Eye (tissue), 1 donor: ENCODE measurements at places on chromosomes 1 and 21.

GRCh38 chr1:111221633-111222291 lies 5.8 kb upstream of the CHI3L2 start:
- no peak for DNase-seq

DNA sequence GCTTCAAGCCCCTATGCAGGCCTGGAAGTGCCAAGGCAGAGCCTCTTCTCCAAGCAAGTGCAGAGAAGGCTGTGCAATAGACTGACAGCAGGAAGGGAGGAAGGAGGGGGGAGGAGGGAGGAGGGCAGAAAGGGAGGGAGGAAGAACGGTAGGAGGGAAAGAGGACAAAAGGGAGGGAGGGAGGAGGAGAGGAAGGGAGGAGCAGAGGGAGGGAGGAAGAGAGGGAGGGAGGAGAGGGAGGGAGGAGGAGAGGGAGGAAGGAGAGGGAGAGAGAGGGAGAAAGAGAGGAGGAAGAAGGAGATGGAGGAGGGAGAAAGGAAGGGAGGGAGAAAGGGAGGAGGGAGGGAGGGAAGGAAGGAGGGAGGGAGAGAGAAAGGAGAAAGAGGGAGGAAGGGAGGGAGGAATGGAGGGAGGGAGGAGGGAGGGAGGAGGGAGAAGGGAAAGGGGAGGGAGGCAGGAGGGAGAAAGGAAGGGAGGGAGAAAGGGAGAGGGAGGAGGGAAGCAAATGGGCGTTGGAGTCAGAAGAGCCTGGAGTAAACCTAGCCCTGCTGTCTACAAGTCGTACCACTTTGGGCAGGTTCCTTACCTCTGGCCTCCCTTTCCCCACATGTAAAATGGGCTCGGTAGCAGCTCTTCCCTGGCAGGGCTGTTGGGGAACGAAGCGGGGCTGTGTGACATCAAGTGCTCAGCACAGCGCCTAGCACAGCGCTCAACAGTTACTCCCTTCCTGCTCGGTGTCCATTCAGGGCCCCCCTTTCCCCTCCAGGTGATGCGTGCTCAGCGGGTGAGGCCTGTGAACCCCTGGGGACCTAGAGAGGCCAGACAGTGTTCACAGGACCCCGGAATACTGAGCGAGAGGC lies 244.6 kb downstream of the NPHP4 start:
- DNase-seq = no peak

GRCh38 chr1:25774921-25775771 lies 24.8 kb upstream of the SELENON start:
- peak; percentile 58 for DNase-seq

DNA sequence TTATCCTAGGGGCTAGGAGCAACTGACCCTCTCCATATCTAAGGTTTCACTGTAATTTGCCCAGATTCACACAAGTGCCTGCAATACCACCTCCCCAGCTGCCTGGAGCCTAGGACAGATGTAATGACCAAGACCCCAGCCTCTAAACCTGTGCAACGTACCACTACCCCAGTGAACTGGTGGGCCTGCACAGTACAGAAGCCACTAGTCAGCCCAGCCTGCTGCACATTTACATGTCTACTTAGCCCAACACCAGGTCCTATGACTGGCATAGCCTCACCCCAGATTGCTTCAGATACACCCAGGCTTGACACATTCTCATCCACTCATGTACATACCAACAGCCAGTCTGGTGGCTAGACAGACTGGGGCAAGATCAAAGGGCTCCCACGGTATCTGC lies 1336.6 kb downstream of the BRINP3 start:
- DNase-seq = no peak

DNA sequence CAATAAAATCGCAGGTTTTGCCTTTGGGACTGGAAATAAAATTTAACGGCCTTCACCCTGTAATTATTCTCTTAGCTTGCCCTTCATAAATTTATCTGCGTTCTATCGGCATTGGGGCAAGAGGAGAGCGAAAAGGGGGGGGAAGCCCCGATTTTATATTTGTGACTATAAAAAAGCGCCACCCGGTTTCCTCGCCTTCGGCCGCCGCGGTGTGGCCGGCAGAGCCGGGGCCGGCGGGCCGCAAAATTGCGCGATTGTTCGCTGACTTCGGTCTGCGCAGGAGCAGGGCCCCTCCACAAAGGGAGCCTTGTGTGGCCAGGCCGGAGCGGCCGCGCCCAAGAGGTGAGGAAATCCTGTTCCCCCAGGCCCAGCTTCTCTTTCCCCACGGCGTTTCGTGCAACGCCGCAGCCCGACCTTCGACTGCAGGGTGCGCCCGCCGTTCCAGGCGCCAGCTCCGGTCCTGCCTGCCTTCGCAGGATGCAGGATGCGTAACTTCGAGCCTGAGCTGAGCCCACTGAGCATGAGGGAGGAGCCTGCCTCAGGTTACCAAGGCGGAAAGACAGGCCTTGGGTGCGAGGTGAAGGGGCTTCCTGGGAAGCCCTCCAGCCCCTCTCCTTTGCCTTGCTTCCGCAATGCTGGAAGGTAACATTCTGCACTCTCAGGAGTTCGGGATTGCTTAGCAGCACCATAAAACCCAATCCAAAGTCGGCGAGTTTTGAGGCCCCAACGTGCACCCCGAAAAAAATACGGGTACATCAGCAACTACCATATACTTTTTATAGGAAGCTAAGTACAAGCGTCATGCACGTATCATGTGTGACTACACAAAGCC lies 4.9 kb upstream of the TBX15 start:
- DNase-seq = peak; percentile 77

DNA sequence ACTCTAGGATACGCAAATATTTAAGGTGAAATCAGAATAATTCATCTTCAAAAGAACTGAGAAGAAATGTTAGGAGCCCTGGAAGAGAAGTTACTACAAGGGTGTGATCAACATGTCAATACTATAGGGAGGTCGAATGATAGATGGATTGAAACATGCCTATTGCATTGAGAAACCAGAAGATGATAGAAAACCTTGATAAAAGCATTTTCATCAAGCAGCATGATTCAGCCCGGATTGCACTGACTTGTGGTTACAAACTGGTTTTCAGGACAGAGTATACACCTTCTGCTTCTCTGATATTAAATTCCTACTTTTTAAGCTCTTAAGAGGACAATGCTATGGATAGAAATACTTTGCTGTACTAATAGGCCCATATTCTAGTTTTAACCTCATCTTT lies 164.2 kb downstream of the FMN2 start:
- DNase-seq = no peak

- no peak for DNase-seq
Measured at GRCh38 chr1:24155011-24155782, 12.3 kb upstream of the IL22RA1 start.

GRCh38 chr1:18597160-18598042 lies 33.2 kb upstream of the PAX7 start:
- peak; percentile 81 for DNase-seq

DNA sequence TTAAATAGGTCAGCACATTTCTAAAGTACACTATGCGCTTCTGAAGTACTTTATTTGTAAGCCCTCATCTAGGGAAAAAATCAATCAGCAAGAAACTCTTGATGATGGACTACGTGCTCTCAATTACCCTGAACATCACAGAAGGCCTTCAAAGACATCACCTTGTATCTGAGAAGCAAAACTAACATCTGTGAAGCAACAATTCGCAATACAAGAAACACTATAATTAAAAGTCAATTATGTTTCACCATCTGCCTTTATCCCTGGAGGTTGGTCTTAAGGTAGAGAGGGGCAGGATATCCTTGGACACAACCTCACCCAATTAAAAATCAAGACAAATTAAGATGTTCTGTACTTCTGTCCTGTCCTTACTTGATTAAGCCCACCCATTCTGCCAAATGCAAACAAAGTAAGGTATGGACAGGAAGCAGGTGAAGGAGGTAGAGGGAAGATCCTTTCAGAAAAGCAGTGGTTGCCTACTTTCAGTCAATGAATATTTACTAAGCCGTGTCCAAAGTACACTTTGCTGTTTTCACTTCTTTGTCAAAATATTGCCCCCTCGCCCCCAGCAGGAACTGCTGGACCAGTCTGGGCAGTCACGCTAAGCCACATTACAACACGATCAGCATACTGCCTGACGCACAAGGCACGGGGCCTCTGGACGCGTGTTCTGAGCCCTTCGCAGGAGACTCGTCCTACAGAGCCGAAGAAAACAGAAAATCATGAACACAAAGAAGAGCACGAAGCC lies 887 bp downstream of the SLC19A2 start:
- DNase-seq = peak; percentile 86

DNA sequence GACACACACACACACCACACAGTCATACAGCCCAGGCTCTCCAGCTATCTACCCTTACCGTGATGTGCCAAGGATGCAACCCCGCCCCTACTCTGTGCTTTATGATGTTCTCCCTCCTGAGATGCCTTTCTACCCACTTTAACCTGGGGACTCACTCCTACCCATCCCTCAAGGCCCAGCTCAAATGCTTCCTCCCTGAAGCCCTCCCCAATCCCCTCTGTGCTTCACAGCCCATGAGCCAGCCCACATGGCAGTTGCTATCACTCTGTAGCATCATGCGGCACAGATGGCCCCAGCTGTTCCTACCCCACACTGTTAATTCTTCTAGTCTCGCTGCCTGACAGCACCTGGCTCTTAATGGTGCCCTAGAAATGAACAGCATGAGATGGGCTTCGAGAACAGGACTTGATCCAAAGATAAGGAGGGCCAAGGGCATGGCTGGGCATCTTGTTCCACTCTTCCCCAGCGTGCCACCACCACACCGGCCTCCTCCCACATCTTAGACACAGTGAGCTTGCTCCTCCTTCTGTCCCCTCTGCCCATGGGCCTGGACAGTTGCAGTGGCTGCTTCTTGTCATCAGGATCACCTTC lies 109.8 kb downstream of the GLIS1 start:
- DNase-seq = peak; percentile 49

DNA sequence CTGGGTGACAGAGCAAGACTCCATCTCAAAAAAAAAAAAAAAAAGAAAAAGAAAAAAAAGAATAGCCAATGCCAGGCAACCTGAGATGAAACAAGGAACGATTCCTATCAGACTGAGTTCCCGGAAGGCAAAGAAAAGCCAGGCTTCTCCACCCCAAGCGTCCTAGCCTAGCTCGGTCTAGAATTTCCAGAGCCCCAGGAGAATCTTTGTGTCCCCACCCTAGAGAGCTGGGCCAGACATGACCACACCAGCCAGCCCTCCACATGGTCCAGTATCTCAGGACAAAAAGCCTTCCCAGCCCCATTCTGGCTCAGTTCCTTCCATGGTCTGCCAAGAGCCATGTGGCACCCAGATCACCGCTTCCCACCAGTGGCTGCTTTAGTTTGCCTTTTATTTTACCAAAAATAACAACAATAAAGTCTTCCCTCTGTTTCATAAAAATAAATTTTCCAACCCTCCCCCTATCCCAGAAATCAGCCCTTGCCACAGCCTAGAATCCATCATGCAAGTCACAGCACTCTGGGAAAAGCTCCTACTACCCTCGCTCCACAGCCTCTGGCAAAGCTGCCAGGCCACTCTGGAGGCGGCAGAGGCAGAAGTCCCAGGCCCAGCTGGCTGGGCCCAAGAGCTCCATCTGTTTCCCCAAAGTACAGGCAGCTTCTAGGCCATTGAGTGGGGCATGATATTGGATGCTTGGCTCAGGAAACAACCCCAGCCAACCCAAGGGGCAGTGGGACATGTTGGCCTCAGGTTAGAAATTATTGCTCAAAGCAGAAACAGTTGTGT lies 3.5 kb upstream of the MKNK1 start:
- DNase-seq = no peak

DNA sequence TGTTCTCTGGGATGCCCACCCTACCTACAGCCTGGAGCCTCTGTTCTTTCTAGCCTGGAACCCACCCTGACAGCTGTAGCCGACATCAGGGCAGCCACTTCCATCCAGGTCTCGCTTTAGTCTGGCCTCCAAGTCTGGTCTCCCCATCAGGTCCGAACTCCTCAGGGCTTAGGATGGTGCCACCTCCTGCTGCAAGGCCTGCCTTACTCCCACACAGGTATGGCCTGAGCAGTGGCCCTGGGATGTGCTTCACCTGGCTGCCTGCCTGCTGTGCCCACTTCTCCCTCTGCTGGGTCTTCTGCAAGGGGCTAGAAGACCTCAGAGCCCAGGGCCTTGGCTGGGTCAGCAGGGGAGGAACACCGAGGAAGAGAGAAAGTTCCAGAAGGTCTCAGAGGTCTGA lies 35.7 kb upstream of the MAGOH start:
- no peak for DNase-seq

DNA sequence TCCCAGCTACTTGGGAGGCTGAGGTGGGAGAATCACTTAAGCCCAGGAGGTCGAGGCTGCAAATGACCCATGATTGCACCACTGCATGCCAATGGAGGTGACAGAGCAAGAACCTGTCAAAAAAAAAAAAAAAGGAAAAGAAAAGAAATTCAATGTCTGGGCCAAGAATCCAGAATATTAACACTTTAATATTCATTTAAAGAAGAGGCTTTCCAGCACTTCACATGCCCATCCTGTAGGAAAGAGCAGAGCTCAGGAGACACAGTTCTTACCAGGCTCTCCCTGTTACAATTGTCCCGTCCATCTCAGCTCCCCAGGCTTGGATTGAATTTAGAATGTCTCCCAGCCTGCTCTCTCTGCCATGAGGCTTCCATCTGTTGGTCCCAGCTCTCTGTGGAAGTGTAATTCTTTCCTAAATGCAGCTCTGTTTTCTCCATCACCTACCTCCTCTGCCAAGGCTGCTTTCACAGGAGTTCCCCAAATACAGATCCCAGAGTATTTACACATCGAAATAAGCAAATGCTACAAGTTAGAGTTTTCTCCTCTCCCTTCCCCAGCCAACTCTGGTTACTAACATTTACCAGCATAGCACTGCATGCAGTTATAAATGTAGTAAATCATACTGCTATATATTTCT lies 116.6 kb upstream of the CDC42BPA start:
- DNase-seq = no peak

GRCh38 chr1:2233997-2234761 lies 6.1 kb downstream of the SKI start:
- DNase-seq = no peak

DNA sequence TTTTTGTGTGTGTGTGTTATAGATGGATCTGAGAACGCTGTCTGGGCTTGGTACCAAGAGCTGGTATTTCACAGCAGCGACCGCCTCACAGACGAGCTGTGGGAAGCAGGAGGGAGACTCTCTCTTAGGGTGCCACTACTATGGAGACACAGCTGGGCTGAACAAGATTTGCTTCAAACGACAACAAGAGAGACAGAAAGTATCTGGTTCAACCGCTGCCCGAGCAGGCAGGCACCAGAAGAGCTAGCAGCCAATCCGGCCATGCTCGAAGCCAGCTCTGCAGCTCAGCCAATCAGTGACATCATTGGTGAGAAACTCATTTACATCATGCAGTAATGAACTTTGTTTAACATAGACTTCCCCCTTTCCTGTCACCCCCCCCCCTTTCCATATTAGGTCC lies 341.3 kb downstream of the USP25 start:
- DNase-seq = peak; percentile 64

GRCh38 chr1:104593413-104594187 lies 843.9 kb downstream of the AMY1C start:
- no peak for DNase-seq

GRCh38 chr1:85323770-85324169 lies 47.3 kb upstream of the BCL10 start:
- DNase-seq = no peak

- no peak for DNase-seq
Measured at GRCh38 chr1:192627901-192628300, 8.0 kb upstream of the RGS13 start.

GRCh38 chr21:37861561-37861960 lies 54.7 kb downstream of the KCNJ6 start:
- no peak for DNase-seq

- DNase-seq = no peak
Measured at GRCh38 chr1:234999513-234999940, 129.1 kb downstream of the TOMM20 start.

- DNase-seq = no peak
Measured at GRCh38 chr1:57041901-57042300, 76.1 kb upstream of the C8B start.
